Endothelial cell of umbilical vein (primary cell): ENCODE measurements at places on chromosomes 7 and 10. TPM values are rescaled to one million over a fixed set of nuclear protein-coding genes. Genes with fewer than 3 reads are reported as not detected.

Gene PHKG1
- 0.72 and 1.00 TPM in 2 replicates for total RNA-seq

Gene GSDME
- total RNA-seq, result 21.3 and 23.4 TPM in 2 replicates

- DNase-seq, result no peak
Measured at GRCh38 chr10:78752708-78753107, 316.1 kb upstream of the ZMIZ1 start.

DNA sequence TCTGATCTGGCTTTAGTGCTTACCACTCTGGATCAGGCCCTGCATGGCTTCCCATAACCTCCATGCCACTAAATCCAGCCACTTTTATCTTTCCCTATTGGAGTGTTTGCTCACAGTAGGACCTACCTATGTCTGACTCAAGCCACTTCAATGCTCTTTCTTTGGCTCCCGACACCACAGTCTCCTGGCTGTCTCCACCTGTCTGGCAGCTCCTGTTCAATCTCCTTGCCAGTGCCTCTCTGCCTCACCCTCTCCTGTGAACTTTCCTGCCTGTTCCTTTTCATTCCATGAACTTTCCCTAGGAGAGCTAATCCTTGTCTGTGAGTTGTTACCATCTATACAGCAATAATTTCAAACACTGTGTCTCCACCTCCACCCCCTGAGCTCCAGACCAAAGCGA, 82.6 kb upstream of the UCN3 start:
- DNase-seq, result no peak
